GM23248 (cell line): ENCODE measurements at places on chromosomes 11 and 22. TPM values are rescaled to one million over a fixed set of nuclear protein-coding genes. Genes with fewer than 3 reads are reported as not detected.

Gene CHORDC1
- 35.6 and 38.2 TPM in 2 replicates for polyA plus RNA-seq

Gene PHETA2
- polyA plus RNA-seq: 29.9 and 33.4 TPM in 2 replicates

DNA sequence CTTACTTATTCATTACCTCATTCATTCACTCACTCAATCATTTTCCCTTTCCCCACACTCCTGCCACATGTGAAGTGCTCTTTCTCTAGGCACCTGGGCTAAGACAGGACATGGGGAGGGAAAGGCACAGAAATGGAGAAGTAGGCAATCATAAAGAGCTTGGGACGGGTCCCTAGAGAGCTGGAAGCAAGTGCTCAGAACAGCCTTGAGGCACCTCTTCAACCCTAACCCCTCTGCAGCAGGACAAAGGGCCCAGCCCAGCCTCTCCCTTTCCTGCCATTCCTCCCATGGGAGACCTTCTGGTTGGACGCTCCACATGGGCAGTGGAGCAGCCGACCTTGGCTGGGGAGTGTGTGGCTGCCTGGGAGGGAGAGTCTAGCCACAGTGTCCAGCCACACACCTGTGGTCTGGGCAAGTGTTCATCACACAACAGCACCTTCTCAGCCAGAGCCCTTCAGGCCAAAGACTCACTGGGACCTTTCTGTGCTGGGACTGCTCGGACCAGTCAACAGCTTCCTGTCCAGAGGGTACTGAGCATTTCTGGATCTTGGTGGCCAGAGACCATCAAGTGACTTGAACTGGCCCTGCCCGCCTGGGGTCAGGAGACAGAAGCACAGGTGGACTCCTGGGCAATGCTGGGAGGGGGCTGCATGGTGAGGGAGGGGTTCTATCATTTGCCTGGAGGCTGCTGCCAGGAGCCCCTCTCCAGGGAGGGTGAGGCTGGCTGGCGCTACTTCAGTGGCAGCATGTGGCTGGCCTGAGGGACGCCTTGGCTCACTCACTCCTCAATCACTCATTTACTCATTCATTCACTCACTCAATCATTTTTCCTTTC is 1.0 kb upstream of the MUC5AC start:
- DNase-seq: no peak

Gene PDE3B
- not detected in 2 replicates for polyA plus RNA-seq

DNA sequence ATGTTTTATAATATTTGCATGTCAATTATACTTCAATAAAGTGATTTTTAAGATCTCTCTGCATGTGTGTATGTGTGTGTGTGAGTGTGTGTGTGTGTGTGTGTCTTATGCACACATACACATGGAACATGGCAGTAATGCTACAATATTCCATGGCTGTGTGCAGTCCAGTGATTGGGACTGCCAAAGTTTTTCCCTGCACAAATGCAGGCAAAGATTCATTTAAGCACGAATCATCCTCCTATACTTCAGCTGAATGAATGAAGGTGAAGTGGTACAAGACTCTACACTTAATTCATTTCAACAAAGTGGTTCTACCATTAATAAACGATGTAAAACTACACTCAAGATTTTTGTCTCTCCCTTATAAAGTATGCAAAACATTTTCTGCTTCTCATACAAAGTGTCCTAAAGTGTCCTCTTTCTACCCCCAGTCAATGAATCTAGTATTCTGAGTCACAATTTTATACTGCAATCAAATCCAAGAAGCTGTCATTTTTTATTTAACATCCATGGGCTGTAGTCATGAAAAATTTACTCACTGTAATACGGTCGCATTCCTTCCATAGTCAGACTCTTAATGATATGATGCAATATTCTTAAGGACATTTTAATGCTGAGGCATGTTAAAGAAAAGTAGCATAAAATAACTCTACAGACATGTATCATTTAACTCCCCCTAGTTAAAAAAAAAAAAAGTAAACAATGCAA is 132.4 kb downstream of the TTC28 start:
- peak; percentile 76 for DNase-seq

- peak; percentile 58 for DNase-seq
Observed at GRCh38 chr11:60985991-60986915, 14.8 kb downstream of the CD6 start.

DNA sequence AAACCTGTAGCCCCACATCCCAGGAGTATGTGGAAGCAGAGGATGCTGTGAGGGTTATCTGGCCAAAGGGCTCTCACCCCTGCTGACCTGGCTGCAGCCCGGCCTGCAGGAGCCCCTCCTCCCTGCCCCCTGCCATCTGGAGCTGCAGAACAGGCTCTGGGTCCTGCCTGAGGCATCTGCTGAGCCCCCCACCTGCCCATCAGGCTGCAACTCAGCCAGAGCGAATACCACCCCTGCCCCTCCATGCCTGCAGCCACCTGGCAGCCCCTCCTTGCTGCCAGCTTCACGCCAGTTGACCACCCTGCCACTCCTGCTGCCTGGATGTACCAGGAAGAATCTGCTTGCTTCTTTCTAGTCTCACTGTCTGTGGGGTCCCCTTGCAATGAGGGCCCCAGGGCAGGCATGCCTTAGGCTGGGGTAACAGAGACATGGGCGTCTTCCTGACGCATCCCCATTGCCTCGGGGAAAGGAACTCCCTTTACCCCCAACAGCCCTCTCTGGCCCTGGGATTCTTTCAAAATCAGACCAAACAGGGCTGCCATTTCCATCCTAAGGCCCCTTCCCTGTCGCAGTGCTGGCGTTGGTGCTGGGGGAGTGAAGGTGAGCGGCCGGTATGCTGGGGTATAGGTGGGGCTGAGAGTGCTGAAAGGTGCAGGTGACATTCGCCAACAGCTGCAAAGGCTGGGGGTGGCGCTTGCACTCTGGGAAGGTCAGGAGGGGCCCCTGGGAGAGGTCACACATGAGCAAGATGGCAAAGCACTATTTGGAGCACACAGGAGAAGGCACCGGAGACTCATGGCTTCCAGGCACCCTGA is 1334.6 kb downstream of the TBC1D22A start:
- DNase-seq: no peak

GRCh38 chr11:13140873-13141655 is 131.9 kb downstream of the RASSF10 start:
- peak; percentile 35 for DNase-seq

Gene WNT11
- not detected in 2 replicates for polyA plus RNA-seq

Gene PRODH
- polyA plus RNA-seq: not detected in 2 replicates

Gene RIMBP3C
- polyA plus RNA-seq: 0.15 TPM in 1 of 2 replicates, not detected in the other

GRCh38 chr22:43533656-43534428 is 122.0 kb downstream of the MPPED1 start:
- DNase-seq: no peak

DNA sequence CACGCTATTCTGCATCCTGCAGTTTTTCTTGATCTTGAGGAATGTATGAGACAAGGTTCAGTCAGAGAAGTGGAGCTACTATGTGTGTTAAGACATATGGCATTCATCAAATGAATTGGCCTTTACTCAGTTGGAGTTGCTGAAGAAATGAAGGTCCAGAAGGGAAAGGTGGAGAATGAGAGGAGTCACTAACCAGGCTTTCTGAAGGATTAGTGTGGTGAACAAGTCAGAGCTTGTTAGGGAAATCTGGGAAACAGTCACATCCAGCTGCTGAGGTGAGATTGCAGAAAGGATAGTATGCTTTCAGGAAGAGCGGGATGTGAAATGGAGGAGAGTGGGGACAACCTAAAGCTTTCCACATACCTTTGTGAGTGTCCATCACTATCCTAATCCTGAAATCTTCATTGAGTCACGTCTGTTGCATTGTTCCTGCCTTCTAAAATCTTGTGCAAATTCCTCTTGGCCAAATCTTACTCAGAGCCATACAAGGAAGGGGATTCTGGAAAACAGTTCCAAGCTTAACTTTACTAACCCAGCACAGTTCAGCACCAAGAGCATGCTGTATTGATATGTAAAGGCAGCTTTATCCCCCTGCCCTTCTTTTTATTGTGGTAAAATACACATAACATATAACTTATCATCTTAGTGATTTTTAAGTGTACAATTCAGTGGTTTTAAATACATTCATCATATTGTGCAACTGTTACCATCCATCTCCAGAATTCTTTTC is 11.4 kb upstream of the PITPNB start:
- peak; percentile 49 for DNase-seq

- no peak for DNase-seq
Observed at GRCh38 chr22:31019191-31019930, 50.3 kb downstream of the TUG1 start.

GRCh38 chr11:98207086-98207485 is 813.7 kb upstream of the CNTN5 start:
- DNase-seq: no peak

DNA sequence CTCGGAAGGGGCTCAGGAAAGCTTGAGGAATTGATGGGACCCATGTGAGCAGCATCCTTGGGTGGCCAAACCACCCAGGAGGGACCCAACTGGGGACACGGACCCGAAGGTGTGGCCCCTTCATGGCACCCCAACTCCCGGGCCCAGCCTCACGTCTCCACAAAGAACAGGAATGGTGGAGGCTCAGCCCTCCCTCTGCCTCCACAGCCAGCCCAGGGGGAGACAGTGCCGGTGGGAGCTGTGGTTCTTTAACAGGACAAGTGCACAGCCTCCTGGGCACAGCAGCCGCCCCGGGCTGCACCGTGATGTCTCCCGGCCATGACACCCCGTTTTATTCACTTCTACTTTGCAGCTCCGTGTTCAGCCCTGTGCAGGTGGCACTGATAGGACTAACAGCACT is 587.2 kb downstream of the BRD1 start:
- DNase-seq: no peak

DNA sequence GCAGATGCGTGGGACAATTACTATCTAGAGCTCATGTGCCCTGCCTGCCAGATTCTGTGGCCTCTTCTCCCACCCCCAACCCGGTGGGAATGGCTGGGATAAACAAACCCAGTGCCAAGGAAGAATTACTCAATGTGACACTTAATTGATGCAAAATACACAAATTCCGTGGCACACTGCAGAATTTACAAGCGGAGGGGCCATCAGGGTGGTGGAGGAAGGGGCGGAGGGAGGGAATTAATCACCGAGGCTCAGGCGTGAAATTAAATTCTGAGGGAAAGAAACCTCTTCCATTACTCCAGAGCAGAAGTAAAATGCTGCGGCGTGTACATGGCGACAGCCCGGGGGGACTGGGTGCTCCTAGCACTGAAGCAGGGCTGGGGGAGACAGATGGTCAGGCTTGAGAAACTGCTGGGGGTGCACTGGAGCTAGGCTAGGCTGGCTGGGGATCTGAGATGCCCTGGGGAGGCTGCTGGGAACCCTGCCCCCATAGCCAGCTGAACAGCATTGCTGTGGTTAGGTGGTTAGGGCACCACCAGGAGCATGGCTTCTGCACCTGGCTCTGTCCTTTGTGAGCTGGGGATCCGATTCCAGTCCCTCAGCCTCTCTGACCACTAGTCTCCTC is 200.6 kb downstream of the CEP164 start:
- no peak for DNase-seq

DNA sequence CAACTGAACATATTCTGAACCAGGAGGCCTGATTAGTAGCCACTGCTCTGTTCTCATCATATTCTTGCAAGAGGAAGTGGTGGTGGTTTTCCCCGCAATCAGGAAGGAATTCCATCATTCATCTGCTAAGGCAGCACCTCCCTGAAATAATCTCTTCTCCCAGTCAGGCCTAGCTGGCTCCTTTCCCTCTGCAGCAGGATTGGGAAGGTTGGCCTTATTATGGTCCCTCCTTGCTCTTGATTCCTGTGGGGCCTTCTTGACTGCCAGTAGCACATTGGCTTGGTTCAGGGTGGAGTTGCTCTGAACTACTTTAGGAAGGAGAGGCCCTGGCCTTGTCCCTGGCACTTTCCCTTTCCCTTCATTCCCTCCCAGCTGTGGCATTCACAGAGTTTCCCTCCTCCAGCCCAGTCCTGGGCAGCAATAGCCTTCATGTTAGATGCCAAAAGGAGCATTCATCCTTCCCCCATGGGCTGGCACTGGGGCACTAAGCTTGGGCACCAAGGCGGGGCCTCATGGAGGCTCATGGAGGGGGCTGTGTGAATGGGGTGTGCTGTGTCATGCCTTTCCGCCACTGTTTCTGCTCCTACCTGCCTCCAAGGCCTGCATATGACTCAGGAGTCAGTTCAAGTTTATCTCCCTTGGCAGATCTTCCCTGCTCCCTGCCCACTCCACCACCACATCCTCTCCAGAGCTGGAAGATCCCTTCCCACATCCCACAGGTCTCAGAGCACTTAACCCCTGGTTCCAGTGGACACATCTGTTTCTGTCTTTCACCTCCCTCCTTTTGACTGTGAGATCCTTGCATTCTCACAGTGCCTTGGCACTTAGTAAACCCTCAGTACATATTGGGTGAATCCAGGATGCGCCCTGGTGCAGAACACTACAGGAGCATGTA is 27.6 kb upstream of the CD44 start:
- peak; percentile 91 for DNase-seq

DNA sequence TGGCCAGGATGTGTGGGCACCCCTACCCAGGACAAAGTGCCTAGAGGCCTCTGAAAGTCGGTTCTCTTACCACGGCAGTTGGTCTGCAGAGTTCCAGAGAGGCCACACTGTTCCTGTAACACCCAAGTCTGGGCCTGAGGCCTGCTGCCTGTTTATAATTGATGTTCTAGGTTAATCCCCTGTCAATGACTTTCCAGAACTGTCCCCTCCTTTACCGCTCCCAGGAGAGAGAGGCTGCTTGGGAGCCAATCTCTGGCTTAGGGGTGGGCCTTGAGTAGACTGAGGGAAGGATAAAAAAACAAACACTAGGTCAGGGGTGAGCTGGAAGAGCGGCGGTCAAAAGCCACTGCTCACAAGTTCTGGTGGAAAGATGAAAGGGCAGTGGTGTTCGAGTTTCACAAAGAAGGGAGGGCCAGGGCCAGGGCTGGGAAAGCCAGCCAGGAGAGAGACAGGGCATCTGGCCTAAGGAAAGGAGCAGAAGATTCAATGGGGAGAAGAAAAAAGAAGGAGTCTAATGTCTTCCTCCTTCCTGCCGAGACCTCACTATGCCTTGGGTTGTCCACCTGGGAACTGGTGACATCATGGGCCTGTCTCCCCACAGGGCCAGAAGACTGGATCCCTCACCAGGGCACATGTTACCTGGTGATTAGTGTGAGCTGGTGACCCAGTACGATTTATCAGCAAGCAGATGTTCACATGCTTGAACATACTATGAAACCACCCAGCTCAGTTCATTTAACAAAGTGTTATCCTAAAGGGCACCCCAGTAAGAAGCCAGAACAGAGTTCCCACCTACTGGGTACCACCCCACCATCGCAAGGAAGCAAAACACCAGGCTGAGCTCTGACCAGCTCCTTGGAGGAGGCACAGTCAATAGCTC is 50.2 kb downstream of the PC start:
- no peak for DNase-seq

- DNase-seq: peak; percentile 81
Observed at GRCh38 chr11:125433454-125434121, 62.5 kb downstream of the FEZ1 start.

- DNase-seq: no peak
Observed at GRCh38 chr11:111379602-111380136, 594 bp upstream of the POU2AF1 start.

- no peak for DNase-seq
Observed at GRCh38 chr11:57568330-57568766, 876 bp upstream of the UBE2L6 start.
